ENCODE measurements at places on chromosomes 12 and 14. TPM values are rescaled to one million over a fixed set of nuclear protein-coding genes. Genes with fewer than 3 reads are reported as not detected.

The KRT79 gene
- total RNA-seq = 2.4 TPM

The ST8SIA1 gene
- 1.6 TPM for total RNA-seq

The OVCH1 gene
- 0.90 TPM for total RNA-seq

The PDZRN4 gene
- not detected for total RNA-seq

The ANKS1B gene
- 5.3 TPM for total RNA-seq

The ARMH4 gene
- total RNA-seq = 3.4 TPM

The PHLDA1 gene
- total RNA-seq = 45.7 TPM

The OR10G2 gene
- total RNA-seq = not detected

The GUCY2C gene
- not detected for total RNA-seq

The NRIP2 gene
- 1.3 TPM for total RNA-seq

The FGF23 gene
- not detected for total RNA-seq

The LHX5 gene
- total RNA-seq = not detected

The USP44 gene
- 1.3 TPM for total RNA-seq

The OAS3 gene
- total RNA-seq = 34.7 TPM

The KLRC4 gene
- total RNA-seq = not detected

The B4GALNT1 gene
- total RNA-seq = 2.7 TPM

The TMTC1 gene
- 107 TPM for total RNA-seq

The KRT72 gene
- total RNA-seq = not detected

The TMED10 gene
- 330 TPM for total RNA-seq

The CMA1 gene
- total RNA-seq = 1.4 TPM

The SLC25A21 gene
- total RNA-seq = not detected

The PPP1R36 gene
- 1.3 TPM for total RNA-seq

The TTC6 gene
- total RNA-seq = not detected

The DEPDC4 gene
- total RNA-seq = 0.58 TPM

The SMCO2 gene
- total RNA-seq = not detected

The INHBC gene
- not detected for total RNA-seq

The NKX2-1 gene
- not detected for total RNA-seq

The CCDC38 gene
- not detected for total RNA-seq

The DPPA3 gene
- not detected for total RNA-seq

Measured in mesenteric fat pad (tissue), 1 donor.